ENCODE measurements at places on chromosomes 2 and 18. TPM values are rescaled to one million over a fixed set of nuclear protein-coding genes. Genes with fewer than 3 reads are reported as not detected.

DNA sequence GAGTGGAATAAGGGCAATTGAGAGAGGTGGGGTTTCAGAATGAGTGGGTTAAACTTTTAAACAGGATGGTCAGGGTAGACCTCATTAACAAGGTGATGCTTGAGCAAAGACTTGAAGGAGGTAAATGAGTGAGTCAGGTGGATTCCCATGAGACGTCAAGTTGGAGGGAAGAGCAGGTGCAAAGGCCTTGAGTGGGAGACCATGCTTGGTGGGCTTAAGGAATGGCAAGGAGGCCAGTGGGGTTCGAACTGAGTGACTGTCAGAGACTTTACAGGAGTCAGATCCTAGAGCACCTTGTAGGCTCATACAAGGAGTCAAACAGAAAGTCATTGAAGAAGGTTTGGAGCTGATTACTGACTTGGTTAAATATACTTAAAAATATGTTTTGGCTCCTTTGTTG, 284.1 kb downstream of the CYRIA start:
- no peak for DNase-seq

DNA sequence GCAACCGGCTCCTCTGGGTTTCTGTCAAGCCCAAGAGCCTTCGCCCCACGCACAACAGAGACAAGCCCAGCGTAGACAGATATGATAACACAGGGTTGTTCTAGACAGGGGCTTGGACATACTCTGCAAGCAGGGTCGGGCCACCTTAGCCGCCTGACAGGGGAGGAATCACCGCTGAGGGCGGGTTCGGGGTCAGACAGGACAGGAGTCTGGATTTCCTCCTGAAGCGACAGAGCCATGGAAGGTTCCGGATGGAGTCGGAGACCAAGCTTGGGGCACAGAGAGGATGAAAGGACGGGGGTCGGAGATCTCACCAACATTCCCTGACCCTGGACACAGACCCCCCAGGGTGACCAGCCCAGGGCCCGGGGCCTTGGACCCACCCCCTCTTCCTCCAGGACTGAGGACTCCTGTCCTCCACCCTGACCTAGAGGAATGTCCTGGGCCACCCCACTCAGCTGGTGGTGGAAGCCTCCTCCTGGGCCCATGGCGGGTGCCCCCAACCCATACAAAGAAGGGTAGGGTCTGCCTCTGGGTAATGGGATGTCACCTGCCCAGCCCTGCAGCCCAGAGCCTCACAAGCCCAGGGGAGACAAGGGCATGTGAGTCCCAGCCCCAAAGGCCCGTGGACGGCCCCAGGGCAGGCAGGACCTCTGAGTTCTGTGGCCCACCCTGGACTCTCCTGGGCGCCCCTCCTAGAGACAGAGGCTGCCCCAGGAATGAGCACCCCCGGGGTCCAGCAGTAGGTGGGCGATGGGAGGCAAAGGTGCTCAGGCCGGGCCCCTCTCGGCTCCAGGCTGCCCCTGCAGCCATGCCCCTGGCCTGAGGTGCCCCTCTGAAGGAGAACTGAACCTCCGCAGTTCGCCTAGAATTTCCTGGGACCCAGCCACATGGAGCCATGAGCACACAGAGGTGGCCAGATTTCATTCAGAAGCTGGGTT, 44.1 kb upstream of the GPC1 start:
- DNase-seq: no peak

DNA sequence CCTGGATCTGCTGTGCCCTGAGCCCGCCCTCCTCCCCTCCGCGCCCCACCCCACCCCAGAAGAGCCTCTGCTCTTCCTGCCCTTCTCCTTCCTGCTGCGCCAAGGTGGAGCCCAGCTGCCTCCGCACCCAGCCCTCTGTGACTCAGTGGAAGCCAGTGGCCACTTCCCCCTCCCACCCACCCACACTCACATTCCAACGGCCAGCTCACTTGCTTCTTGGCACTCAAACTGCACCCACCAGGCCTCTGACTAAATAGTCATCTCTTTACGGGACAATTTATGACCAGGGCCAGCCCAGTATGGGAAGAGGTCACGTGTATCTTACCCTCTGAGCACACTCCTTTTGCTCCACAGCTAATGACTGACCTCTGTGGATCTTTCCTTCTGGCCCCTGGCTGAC, 150.4 kb upstream of the SLC1A4 start:
- peak; percentile 71 for DNase-seq

The ACVR1 gene
- 44.9 TPM for total RNA-seq

GRCh38 chr2:120737340-120738101, 1.9 kb downstream of the GLI2 start:
- peak; percentile 85 for DNase-seq

DNA sequence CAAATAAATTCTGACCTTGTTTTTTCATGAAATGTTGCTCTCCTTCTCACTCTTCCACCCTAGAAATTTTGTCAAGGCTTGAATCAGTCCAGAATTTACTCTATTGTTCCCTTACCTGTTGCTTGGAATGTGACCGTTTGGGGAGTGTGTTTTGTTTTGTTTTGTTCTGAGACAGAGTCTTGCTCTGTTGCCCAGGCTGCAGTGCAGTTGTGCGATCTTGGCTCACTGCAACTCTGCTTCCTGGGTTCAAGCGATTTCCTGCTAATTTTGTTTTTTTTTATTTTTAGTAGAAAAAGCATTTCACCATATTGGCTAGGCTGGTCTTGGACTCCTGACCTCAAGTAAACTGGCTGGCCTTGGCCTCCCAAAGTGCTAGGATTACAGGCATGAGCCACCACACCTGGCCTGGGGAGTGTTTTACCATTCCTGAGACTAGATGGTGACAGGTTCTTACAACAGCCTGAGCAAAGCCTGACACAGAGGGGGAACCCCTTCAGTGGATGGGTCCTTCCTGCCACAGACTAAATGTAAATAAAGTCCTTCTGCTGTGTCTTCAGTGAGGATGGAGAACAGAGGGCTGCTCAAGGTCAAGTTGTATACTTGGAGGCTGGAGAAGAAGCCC, 52.0 kb downstream of the HAUS1 start:
- no peak for DNase-seq

- no peak for DNase-seq
These were observed 86.9 kb downstream of the MCFD2 start for GRCh38 chr2:46828491-46829230.

GRCh38 chr2:236744281-236744705, 174.7 kb downstream of the ACKR3 start:
- DNase-seq: peak; percentile 89

DNA sequence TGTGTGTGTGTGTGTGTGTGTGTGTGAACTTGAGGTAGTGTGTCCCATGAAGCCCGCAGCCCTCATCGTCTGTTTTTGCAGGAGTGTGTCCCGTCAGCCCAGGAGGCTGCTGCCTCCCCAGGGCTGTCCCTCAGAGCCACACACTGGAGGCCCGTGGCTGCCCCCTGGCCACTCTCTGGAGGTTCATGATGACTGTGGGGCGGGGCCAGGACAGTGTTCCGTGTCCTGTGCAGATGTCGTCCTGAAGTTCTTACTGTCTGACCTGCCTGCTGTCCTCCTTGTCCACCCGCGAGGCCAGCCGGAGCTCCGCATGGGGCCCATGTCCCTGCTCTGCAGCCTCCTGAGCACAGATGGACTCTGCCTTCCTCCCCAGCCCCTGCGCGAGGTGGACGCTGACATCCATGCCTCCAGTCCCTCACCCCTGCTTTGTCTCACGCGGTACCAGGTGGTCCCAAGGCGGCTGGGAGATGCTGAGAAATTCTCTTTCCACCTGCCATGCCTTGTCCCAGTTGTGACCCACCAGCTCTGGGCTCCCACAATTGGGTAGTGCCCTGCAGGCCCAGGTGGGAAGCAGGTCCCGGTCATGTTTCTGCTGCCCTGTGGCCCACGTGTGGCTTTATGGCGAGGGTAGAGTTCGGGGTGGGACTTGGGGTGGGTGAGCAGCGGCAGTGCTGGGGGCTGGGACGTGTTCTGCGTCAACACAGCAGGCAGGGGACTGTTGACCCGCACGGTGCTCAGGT, 92.8 kb downstream of the NFATC1 start:
- no peak for DNase-seq

The COL4A3 gene
- total RNA-seq: under 0.01 TPM

DNA sequence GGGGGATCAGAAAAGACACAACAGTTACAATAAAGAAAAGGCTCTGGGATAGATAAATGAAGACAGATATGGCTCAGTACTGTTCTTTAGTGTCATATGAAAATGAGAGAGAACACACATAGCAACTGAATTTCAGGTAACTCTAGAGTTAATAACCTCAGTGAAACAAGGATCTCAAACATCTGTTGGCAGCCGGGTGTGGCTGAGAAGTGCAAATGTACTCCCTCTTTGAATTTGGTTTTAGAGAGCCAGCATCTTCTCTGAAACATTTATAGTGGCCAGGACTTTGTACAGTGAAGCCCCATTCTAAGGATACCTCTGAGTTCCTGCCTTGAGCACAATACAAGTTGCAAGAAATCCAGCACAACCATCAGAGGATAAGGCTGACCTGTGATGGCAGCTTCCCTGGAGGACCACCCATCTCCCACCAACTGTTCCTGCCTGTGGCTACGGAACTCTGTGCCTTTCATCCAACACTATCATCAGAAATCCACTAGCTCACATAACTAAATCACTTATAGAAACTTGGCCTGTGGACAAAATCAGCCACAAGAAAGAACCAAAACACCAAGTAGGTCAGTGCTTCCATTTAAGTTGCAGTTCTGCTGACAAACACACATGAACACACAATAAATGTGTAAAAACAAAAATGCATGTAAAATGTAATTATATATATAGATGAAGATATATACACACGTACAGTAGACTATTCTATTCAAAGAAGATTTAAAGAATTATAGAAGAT, 37.3 kb upstream of the PEX13 start:
- no peak for DNase-seq

The POTEC gene
- total RNA-seq: under 0.01 TPM

DNA sequence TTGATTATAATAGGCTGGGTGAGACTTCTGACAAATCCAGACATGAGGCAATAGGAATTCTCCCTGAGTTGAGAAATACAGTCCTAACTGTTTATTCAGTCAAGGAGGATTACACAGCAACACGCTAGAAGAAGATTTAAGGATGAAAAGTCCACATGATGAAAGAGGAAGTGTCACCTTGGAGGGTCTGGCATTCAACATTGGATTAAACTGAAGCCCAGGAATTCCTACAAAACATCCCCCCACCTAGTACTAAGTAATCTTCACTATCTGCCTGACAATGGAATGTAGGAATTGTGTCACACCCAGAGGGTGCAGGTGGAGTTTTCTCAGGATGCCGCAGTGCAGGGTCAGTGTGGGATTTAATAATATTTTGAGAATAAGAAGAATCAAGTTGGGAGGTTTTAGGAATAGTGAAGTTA, 142.4 kb downstream of the SOCS6 start:
- DNase-seq: peak; percentile 94

The POTEE gene
- total RNA-seq: not detected

DNA sequence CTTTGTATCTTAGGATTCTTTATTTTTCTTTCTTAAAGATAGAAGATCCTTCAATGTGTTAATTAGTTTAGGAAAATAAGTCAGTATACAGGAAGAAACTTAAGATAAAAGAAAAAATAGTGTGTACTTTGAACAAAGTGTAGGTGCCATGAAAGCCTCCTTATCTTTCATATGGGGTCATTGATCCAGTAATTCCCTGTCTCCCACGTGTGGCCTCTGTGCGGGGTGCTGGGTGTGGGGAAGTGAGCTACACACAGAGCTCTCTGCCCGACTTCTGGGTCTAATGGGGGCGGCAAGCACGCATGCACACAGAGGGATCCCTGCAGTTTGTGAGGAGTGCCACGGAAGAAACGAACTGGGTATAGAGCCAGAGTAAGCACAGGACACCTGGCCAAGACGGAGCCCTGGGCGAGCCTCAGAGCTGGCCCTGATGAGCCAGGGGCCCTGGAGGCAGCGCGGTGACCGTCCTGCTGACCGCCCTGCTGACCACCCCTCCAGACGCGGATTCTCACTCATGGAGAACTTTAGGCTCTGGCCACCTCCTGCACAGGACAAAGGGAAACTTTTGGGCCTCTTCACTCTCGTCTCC, 253.5 kb downstream of the ACKR3 start:
- DNase-seq: no peak

- no peak for DNase-seq
These were observed 237.0 kb downstream of the ATAD2B start for GRCh38 chr2:23689891-23690290.

GRCh38 chr2:154402213-154402612, 296.3 kb upstream of the KCNJ3 start:
- DNase-seq: peak; percentile 26

DNA sequence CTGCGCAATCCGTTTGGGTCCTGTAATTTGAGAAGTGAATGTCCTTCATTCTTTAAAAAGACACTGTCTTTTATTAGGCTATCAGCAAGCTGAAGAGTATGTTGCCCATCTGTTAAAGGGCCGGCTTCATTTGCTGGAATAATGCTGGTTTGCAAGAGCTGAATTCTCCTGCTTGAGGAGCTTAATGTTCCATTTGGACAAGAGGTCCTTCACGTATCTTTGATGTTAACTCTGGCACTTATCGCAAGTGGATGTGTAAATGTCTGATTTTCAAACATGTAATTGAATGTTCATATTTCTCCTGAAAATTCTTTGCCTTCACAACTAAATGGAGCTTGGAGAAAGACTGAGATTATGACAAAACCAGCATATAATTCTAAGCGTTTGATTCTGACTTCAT, 280.8 kb upstream of the NRP2 start:
- no peak for DNase-seq

The LINC00305 gene
- not detected for total RNA-seq

The LDLRAD4 gene
- 0.97 TPM for total RNA-seq

The ZNF804A gene
- 5.8 TPM for total RNA-seq

The TMEM37 gene
- total RNA-seq: 1.3 TPM

DNA sequence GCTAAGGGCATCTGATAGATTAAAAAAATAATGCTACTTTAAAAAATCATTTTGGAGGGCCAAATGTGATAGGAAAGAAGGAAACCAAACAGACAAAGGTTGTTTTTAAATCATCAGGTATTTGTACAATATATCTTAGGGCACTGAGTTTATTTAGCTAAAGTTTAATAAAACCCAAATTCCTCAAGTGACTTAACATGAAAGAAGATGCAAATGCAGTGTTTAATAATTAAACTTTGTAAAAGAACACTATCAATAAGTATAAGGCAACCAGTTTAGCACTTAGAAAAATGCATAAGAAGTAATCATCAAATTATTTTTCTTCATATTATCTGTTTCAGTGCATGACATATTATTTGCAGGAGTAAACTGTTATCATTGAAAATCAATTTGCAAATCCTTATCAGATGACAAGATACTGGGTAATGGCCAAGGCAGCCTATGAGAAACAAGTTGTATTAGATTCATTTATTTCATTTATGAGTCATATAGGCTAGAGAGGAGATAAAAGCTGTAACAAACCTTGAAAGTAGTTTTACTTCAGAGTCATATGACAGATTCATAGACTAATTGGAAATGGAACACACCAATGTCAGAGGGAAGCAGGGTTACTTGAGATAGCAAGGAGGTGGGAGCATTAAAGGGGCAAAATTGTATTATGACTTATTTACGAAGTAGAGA, 165.5 kb downstream of the GCA start:
- DNase-seq: no peak

Measured in fibroblast of villous mesenchyme (primary cell).